T-helper 9 cell (primary cell): ENCODE measurements at places on chromosomes 6 and 20.

- DNase-seq, result no peak
Observed at GRCh38 chr6:43570876-43571441, 4.9 kb downstream of the XPO5 start.

GRCh38 chr6:158039571-158040050 is 57.9 kb downstream of the SYNJ2 start:
- DNase-seq, result no peak

DNA sequence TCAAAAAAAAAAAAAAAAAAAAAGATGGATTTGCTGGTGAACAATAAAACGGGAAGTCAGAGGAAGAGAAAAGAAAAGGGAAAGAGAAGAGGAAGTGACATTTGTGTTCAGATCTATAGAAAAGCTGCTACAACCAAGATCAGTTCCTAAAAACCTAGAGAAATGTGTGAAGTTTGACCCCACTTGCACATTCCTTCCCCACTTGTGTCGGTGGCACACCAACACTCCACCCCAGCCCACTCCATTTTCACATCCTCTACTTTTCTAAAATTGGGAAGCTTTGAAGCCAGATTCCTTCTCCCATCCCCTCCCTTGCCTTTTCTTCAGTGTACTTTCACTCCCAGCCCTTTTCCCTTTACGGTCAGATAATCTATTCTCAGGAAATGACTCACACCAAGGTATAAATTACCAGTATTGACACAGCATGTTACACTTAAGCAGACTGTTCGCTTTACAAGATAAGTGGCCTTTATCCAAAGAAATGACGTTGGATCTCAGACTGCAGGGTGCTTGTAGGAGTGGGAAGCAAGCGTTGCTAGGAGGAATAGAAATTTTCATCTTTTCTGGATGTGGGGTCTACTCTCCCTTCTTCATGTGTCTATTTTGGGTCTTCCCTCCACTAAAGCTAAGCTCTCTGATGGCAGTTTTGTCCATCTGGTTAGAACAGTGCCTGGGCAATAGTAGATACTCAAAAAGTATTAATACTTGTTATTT is 92.5 kb upstream of the ADGRF1 start:
- no peak for DNase-seq

DNA sequence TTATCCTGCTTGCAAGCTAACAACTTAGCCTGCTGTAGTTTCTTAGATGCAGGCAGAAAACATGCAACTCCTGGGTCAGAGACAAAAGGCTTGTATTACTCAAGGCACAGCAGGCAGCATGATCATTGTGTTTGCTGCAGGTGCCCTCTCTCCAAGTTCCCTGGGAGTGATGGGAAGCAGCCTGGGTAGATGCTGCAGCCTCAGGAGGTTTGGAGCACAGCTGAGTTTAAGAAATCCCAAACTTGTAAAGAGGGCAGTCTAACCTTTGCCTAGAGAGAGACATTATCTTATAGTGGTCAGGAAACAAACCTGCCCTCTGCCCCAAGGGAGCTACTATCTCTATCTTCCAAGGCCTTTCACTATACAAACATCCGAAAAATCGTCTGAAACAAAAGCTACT is 61.1 kb downstream of the PFDN4 start:
- DNase-seq, result no peak

GRCh38 chr20:34675561-34675960 is 1.3 kb downstream of the PIGU start:
- no peak for DNase-seq

- DNase-seq, result no peak
Observed at GRCh38 chr6:2754393-2754792, 3.7 kb upstream of the MYLK4 start.

DNA sequence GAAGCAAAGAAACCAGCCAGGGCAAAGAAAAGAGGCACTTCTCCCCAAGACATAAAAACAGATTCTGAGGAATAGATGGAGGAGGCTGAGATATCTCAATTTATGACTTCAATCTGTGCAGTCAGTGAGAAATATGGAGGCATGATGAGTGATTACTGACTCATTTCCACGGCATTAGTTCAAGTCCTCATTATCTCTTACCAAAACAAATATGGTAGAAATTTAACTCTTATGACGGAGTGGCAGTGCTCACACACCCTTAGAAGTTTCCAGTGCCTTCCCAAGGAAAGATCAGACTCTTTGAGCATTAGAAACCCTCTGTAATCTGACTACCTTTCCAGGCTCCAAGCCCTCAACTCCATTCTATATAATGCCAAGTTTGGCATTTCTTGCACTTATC is 364.1 kb downstream of the ARHGAP18 start:
- no peak for DNase-seq

DNA sequence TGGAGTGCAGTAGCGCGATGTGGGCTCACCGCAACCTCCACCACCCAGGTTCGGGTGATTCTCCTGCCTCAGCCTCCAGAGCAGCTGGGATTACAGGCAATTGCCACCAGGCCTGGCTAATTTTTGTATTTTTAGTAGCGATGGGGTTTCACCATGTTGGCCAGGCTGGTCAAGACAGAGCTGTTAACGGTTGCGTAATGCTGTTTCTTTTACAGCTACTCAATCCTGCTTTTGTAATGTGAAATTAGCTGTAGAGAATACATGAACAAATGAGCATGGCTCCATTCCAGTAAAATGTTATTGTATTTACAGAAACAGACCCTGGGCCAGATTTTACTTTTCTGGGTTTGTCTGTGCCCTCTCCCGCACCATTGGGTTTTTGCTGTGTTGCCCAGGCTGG is 1.9 kb downstream of the PNLDC1 start:
- DNase-seq, result no peak

DNA sequence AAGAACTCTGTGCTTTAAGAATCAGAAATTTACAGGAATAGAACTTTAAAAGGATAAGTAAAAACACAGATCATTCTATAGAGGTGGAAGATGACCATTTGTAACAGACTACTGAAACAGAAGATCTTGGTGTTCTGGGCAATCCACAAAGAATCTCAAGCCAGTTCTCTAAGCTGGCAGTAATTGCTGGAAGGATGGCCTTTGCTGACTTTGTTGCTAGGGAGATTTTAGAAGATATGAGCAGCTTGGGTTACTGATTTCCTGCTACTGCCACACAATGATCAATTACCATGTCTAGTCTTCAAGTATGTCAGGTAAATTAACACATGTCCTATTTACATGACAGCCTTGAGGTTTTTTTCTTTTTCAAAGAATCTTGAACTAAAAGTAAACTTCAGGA is 31.1 kb downstream of the SNAP91 start:
- no peak for DNase-seq

DNA sequence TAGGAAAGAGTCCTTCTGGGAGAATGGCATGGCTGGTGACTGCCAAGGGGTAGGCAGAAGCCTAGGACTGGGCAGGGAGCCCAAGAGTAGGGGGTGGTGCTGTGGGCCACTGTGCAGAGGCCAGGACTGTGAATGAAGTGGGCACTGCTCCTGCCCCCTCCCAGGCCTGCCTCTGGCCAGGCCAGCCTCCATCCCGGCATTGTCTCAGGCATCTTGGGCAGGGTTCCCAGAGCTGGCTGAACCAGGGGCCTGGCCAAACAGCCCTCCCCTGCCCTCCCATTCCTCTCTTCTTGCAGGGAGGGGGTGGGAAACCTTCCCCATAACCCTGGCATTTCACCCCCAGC is 81.6 kb downstream of the MRPL14 start:
- no peak for DNase-seq

DNA sequence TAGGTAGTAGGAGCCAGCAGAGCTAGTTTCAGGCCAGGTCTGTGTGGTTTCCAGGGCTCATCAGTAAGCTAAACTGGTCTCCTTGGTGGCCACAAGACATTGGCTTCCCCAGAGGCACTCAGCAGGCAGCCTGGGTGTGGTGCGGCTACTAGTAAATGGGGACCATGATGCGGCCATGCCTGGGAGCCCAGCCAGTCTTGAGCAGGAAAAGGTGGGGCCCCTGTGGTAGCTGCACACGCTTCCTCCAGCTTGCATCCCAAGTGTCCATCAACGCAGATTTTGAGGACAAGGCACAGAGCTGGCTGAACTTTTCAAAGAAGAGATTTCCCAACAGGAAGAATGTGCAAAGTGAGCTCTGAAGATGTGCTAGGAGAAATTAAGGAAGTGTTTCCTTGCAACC is 107.4 kb upstream of the NAA20 start:
- no peak for DNase-seq

- no peak for DNase-seq
Observed at GRCh38 chr6:21110684-21111083, 482.9 kb upstream of the SOX4 start.

GRCh38 chr20:16128538-16129106 is 444.6 kb downstream of the KIF16B start:
- no peak for DNase-seq

- DNase-seq, result no peak
Observed at GRCh38 chr20:25439328-25439727, 31.9 kb downstream of the GINS1 start.
